Endothelial cell of umbilical vein (primary cell): ENCODE measurements at places on chromosomes 16 and 17.
A peak's percentile ranks its signal among the peaks of the same experiment; 100 is the strongest.

- DNase-seq = peak; percentile 23
Observed at GRCh38 chr17:55158439-55158838, 106.3 kb upstream of the HLF start.

- no peak for DNase-seq
Observed at GRCh38 chr16:2987833-2988232, 7.6 kb upstream of the PKMYT1 start.

GRCh38 chr16:14036889-14037288 lies 34.2 kb upstream of the MRTFB start:
- no peak for DNase-seq

DNA sequence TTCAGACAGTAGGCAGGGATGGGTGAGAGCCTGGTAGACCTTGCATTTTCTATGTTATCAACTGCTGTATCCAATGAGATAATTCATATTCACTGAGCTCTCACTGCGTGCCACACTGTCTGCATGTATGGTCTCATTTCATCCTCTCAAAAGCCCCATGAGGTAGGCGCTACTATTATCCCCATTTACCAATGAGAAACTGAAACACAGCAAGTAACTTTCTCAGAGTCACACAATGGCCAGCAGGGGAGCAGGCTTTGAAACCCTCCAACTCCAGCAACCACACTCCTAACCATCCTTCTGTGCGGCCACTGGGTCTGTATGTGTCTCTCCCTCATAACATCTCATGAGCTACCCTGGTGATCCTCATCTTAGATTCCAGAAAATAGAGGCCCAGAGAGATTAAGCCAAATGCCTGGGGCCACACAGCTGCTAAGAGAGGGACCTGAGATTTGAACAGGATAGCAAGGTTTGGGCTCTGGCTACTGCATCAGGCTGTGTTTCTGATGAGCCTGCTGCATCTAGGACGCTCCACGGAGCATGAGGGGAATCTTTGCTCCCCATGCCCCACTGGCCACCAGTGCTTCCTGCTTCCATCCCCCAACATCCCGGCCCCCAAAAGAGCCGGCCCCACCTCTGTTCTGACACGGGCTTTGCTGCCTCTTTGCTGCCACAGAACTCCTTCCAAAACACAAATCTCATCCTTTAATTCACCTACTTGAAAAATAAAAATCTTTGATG lies 3.2 kb downstream of the CCR7 start:
- no peak for DNase-seq

- DNase-seq = no peak
Observed at GRCh38 chr17:66929591-66929990, 34.9 kb upstream of the CACNG4 start.

- no peak for DNase-seq
Observed at GRCh38 chr16:52568983-52569690, 22.2 kb upstream of the TOX3 start.

DNA sequence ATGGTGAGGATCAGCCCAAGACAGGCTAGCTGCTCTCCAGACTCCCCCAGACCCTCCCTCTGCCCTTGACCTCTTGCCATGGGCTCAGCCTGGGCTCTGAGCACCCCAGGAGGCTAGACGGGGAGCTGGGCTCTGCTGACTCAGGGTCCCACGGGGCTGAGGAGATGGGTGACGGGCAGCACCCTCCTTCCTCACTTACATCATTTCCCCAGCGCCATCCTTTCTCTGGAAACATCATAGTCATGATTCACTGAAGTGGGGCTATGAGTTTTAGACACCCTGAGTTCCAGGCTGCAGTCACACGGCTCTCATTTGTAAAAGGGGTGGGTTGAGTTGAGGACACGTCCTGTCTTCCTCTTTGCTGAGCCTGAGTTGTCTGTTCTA lies 3.0 kb upstream of the ITGAX start:
- DNase-seq = no peak

- DNase-seq = no peak
Observed at GRCh38 chr16:853981-854807, 53.7 kb upstream of the GNG13 start.

DNA sequence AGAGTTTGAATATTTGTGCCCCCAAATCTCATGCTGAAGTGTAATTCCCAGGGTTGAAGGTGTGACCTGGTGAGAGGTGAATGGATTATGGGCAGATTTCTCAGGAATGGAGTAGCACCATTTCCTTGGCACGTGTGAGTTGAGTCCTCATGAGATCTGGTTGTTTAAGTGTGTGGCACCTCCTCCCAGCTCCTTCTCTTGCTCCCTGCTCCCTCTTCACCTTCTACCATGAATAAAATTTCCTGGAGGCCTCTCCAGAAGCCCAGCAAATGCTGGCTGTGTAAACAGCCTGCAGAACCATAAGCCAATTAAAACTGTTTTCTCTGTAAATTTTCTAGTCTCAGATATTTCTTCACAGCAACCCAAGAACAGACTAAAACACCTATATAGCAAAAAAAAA lies 12.6 kb upstream of the APOH start:
- no peak for DNase-seq

GRCh38 chr16:55495616-55496289 lies 13.1 kb upstream of the LPCAT2 start:
- DNase-seq = no peak

DNA sequence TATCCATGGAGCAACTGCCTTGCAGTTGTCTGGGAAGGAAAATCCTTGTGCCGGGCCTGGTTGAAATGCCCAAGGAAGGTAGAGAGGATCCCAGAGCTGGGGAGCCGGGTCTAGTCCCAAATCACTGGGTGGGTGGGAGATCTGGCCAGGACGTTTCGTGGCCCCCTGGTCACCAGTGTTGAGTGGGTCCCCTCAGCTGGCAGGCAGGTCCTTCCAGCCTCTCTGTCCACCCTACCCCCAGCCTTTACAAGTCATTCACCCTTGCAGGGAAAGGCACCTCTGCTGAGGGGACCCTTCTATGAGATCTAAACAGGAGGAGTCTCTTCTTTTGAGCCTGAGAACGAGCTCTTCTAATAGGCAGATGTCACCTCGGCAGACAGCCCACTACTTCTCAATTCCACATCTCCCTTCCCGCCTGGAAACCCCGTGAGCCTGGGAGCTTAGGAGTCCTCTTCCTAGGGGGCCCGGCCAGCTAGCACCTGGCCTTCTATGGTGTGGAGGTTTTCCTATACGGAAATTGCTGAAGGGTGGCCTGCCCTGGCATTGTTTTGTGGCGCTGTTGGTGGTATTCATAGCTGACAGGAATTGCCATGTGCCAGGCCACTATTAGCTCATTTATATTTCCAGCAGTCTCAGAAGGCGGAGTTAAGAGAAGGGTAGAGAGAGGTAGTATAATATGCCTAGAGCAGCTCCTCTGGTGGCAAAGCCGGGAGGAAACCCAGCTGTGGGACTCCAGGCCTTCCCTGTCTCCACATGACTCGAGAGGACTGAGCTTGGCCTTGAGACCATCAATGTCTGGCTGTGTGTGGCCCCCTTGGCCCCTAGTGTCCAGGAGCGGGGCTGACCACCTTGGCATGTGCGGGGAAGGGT lies 13.3 kb downstream of the MPRIP start:
- DNase-seq = peak; percentile 32

GRCh38 chr17:56629531-56630075 lies 36.1 kb downstream of the NOG start:
- DNase-seq = no peak
